Esophagus squamous epithelium (tissue), 5 donors: ENCODE measurements at places on chromosomes 13 and 19. TPM values are rescaled to one million over a fixed set of nuclear protein-coding genes. Genes with fewer than 3 reads are reported as not detected.

DNA sequence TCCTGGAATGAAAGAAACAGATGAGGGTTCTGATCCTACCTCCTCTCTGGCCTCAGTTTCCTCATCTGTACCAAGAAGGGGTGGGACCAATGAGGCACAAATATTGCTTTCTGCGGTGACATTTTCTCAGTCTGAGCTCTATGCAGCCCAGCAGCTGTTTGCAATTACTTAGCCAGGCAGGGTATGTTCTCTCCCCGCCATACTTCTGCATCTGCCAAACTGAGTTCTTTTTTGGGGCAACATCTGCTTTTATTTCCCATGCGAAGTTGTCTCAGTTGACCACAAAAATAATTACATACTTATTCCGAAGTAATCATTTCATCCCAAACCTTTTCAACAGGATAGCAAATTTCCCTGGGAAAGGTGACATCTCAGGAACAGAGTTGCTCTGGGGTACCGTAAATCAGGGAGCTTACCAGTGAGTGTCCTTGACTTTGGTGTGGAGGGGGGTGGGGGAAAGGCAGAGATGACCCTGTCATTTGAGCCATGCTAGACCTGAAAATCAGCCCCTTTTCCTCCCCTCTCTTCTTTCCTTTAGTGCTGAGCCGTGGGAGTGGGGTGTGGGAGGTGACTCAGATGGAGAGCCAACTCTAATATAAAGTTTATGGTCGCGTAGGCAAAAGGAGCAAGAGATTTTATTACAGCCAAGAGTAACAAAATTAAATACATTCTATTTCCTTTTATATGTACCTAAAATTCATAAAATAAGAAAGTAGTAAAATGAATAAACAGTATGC is 165.7 kb upstream of the KL start:
- no peak overlapping the region for H3K27ac ChIP-seq
- no peak for DNase-seq
- H3K27me3 ChIP-seq, result no peaks in the 10 kb centered on the region

GRCh38 chr19:5126498-5127223 is 157.7 kb downstream of the KDM4B start:
- H3K27me3 ChIP-seq, result no peaks in the 10 kb centered on the region
- no peak overlapping the region for H3K4me3 ChIP-seq
- H3K36me3 ChIP-seq, result peaks cover 7% of the 10 kb centered on the region
- H3K4me1 ChIP-seq, result no peaks in the 10 kb centered on the region

GRCh38 chr13:51895906-51896888 is 34.4 kb downstream of the CCDC70 start:
- no peak overlapping the region for H3K27ac ChIP-seq
- H3K36me3 ChIP-seq, result no peaks in the 10 kb centered on the region
- no peaks in the 10 kb centered on the region for H3K27me3 ChIP-seq
- DNase-seq, result no peak
- no peak overlapping the region for H3K4me3 ChIP-seq
- H3K4me1 ChIP-seq, result no peaks in the 10 kb centered on the region

- no peak for DNase-seq
- H3K4me1 ChIP-seq, result no peaks in the 10 kb centered on the region
Measured at GRCh38 chr19:3115411-3115810, 20.4 kb upstream of the GNA15 start.

POU2F2 gene
- total RNA-seq, result not detected

DNA sequence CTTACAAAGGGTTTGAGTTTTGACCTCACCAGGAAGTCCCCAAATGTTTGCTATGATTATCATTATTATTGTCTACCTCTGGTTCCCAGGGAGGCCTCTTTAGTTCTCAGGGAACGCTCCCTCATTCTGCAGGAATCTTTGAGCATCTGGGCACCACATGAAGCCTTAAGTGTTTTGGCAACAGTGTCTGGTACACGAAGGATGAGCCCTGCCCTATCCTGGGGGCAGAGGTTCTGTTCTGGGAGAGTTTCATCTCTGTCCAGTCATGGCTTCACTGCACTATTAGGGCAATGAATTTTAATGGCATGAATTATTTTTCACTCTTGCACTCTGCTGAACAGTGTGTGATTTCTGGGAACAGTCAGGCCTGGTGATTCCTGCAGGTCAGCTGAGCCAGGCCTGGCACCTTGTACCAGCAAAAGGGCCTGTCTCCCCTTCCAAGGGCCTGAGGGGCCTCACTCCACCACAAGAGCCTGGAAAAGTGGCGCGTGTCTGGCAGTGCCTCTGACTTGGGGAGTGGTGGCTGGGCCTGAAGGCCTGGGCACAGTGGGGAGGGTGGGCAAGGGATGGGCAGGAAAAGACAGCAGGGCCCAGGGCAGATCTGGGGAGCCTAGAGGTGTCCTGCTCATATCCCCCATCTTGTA is 4.6 kb downstream of the FAM187B start:
- H3K27me3 ChIP-seq, result no peaks in the 10 kb centered on the region
- no peaks in the 10 kb centered on the region for H3K36me3 ChIP-seq
- H3K4me3 ChIP-seq, result no peak overlapping the region
- no peaks in the 10 kb centered on the region for H3K4me1 ChIP-seq
- DNase-seq, result no peak

GRCh38 chr13:81393721-81394120 is 1052.8 kb upstream of the SPRY2 start:
- H3K27me3 ChIP-seq, result no peaks in the 10 kb centered on the region
- no peak overlapping the region for H3K27ac ChIP-seq
- no peak for DNase-seq
- H3K36me3 ChIP-seq, result no peaks in the 10 kb centered on the region
- no peaks in the 10 kb centered on the region for H3K4me1 ChIP-seq

- no peak overlapping the region for H3K4me3 ChIP-seq
- peak overlapping the region; percentile 45 for H3K27ac ChIP-seq
- DNase-seq, result no peak
- no peaks in the 10 kb centered on the region for H3K27me3 ChIP-seq
Measured at GRCh38 chr13:113901642-113902041, 37.8 kb upstream of the GAS6 start.

DNA sequence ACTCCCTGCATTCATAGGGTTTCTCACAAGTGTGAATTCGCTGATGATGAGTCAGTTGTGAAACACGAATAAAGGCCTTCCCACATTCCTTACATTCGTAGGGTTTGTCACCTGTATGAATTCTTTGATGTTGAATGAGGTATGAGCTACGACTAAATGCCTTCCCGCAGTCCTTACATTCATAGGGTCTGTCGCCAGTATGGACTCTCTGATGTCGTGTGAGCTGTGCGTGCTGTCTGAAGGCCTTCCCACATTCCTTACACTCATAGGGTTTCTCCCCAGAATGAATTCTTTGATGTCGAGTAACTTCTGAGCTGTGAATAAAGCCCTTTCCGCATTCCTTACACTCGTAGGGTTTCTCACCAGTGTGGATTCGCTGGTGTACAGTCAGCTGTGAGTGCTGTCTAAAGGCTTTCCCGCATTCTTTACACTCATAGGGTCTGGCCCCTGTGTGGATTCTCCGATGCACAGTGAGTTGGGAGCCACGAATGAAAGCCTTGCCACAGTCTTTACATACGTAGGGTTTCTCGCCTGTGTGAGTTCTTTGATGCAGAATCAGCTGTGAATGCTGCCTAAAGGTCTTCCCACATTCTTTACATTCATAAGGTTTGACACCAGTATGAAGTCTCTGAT is 30.5 kb upstream of the COX7A1 start:
- H3K36me3 ChIP-seq, result no peaks in the 10 kb centered on the region
- H3K4me1 ChIP-seq, result no peaks in the 10 kb centered on the region
- H3K27me3 ChIP-seq, result no peaks in the 10 kb centered on the region
- no peak overlapping the region for H3K4me3 ChIP-seq
- no peak overlapping the region for H3K27ac ChIP-seq

DNA sequence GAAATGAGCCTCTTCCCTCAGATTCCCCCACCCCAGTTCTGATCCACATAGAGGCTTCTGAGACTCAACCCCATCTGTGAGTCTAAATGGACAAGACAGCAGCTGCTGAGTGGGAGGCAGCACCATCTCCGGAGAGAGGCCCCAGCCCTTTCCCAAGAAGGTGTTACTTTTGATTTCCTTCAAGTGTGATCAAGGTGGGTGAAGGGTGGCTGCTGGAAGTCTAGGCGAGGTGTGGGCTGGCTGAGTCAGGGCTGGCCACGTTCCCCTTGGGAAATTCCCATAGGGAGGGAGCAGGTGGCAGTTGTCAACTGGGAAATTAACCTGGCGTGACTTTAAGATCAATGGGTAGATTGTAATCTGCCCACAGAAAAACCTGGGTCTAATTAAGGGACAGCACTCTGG is 148.0 kb downstream of the FOXO1 start:
- no peak overlapping the region for H3K4me3 ChIP-seq
- no peaks in the 10 kb centered on the region for H3K4me1 ChIP-seq
- H3K27me3 ChIP-seq, result no peaks in the 10 kb centered on the region

GRCh38 chr13:107295416-107296140 is 727.6 kb upstream of the ARGLU1 start:
- H3K4me3 ChIP-seq, result no peak overlapping the region
- no peak overlapping the region for H3K27ac ChIP-seq
- H3K36me3 ChIP-seq, result no peaks in the 10 kb centered on the region

AMH gene
- 0.88 TPM for total RNA-seq

GRCh38 chr19:48636859-48637448 is at the start of gene DBP:
Gene DBP, minus strand, starts transcription at chr19:48637379. Its CDS starts 385 bp downstream, at chr19:48636994.
- H3K27me3 ChIP-seq, result no peaks in the 10 kb centered on the region
- peak; percentile 93 for DNase-seq
- H3K36me3 ChIP-seq, result no peaks in the 10 kb centered on the region
- H3K4me3 ChIP-seq, result peak within 1 kb of the TSS; percentile 68
- peaks cover 36% of the 10 kb centered on the region for H3K4me1 ChIP-seq
- H3K27ac ChIP-seq, result peak within 1 kb of the TSS; percentile 96

- no peak overlapping the region for H3K27ac ChIP-seq
- H3K27me3 ChIP-seq, result no peaks in the 10 kb centered on the region
- H3K4me1 ChIP-seq, result no peaks in the 10 kb centered on the region
- DNase-seq, result no peak
- no peaks in the 10 kb centered on the region for H3K36me3 ChIP-seq
Measured at GRCh38 chr13:108345016-108345415, 75.5 kb downstream of the TNFSF13B start.

GRCh38 chr13:59120297-59120843 is 1043.4 kb downstream of the DIAPH3 start:
- H3K4me3 ChIP-seq, result no peak overlapping the region
- no peak overlapping the region for H3K27ac ChIP-seq
- DNase-seq, result no peak
- H3K36me3 ChIP-seq, result no peaks in the 10 kb centered on the region
- H3K27me3 ChIP-seq, result no peaks in the 10 kb centered on the region
- no peaks in the 10 kb centered on the region for H3K4me1 ChIP-seq

DNA sequence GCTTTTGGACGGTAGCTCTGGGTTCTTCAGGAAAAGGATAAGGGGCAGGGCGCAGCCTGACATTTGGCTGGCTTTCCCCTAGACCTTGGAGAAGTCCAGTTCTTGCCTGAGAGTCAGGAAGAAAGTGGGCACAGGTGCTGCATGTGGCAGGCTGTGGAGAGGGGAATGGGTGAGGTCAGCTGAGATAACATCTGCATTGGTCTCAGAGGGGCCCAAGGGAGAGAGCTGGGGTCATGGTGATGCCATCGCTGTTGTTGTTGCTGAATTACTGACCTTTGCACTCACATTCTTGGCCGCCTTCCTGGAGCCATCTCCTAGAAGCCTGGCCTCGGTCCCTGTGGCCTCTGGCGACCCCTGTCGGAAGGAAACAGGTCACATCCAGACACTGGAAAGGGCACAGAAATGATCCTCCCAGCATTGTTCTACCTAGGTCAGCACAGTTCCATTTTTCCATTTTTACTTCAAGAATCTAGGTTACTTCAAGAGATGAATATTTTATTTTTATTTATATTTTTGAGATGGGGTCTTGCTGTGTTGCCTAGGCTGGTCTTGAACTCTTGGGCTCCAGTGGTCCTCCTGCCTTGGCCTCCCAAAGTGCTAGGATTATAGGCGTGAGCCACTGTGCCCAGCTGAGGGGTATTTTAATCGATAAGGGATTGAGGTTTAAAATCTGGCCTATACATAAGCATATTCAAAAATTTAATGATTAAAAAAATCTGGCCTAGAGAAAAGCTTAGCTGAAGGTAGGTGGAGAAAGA is 6.5 kb upstream of the LIPE start:
- H3K27ac ChIP-seq, result no peak overlapping the region
- H3K4me1 ChIP-seq, result peaks cover 19% of the 10 kb centered on the region
- no peaks in the 10 kb centered on the region for H3K36me3 ChIP-seq
- no peak overlapping the region for H3K4me3 ChIP-seq
- no peaks in the 10 kb centered on the region for H3K27me3 ChIP-seq

GRCh38 chr19:30812099-30812678 is 440.0 kb downstream of the ZNF536 start:
- no peaks in the 10 kb centered on the region for H3K27me3 ChIP-seq
- no peaks in the 10 kb centered on the region for H3K36me3 ChIP-seq
- DNase-seq, result no peak
- no peaks in the 10 kb centered on the region for H3K4me1 ChIP-seq
- no peak overlapping the region for H3K27ac ChIP-seq

- no peak overlapping the region for H3K27ac ChIP-seq
- peaks cover 43% of the 10 kb centered on the region for H3K4me1 ChIP-seq
- H3K27me3 ChIP-seq, result no peaks in the 10 kb centered on the region
- no peak overlapping the region for H3K4me3 ChIP-seq
Measured at GRCh38 chr19:44648631-44649251, 5.0 kb downstream of the PVR start.

- no peaks in the 10 kb centered on the region for H3K36me3 ChIP-seq
- H3K27ac ChIP-seq, result no peak overlapping the region
- peaks cover 6% of the 10 kb centered on the region for H3K4me1 ChIP-seq
- no peak for DNase-seq
- H3K27me3 ChIP-seq, result no peaks in the 10 kb centered on the region
Measured at GRCh38 chr19:7478173-7478842, 10.5 kb downstream of the PEX11G start.

PSG7 gene
- not detected for total RNA-seq

DNA sequence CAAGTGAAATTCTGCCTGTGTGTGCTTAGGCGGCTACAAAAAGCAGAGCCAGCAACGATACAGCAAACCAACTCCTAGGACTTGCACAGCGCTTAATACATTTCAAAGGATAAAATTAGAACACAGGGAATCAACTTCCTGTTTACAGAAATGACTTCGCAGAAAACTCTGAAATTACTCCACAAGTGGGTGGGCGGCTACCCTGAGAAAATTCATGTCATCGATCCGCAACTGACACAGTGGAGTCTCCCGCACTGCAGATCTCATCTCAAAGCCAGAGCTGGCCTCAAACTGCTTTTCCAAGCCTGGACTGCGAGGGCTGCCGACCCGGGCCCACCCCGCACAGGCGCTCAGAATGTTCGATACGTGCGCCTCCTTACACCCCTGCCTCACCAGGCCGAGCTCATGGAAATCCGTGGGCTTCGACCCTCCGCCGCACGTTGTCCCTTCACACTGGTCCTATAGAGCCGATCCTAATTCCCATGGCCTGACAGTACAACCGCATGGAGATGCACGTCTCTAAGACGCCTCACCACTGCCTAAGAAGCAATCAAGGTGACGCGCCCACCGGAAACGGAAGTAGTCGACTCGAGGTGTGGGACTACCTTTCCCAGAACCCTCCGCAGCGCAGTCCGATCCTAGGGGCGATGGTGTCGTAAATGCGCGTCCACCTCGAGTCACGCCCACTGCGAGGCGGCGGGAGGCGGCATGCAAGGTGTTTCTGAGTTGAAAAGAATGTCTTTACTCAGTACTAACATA is at the start of gene ZNF229:
Gene ZNF229, minus strand, starts transcription at position 557 of the 759 bp plus-strand sequence. CDS start 5,625 bp downstream, outside the sequence.
- H3K27me3 ChIP-seq, result no peaks in the 10 kb centered on the region
- H3K27ac ChIP-seq, result no peak within 1 kb of the TSS
- peaks cover 30% of the 10 kb centered on the region for H3K36me3 ChIP-seq
- DNase-seq, result peak; percentile 21
- H3K4me1 ChIP-seq, result no peaks in the 10 kb centered on the region

IGFL2 gene
- not detected for total RNA-seq

OR7C1 gene
- total RNA-seq, result not detected

ADAMTS10 gene
- total RNA-seq, result 3.7 TPM

ZNF708 gene
- total RNA-seq, result 3.1 TPM
